ENCODE measurements at places on chromosomes 3 and 15.

DNA sequence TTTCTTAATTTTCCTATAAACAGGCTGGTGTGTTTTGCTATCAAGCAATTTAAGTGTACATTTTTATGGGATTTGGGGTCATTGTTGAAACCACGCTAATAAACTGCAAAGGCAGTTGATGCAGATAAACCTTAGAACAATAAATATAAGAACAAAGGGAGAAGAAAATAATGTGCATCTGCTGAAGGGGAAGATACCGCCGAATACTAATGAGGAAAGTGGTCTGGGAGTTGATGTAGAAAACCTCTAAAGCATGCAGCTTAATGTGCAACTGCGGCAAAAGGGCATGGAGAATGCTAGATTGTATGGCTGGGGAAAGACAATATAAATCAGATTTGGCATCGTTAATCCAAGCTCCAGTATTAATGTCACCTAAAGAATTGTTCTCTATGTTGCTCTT, 29.8 kb upstream of the CHL1 start:
- DNase-seq: no peak

- no peak for DNase-seq
Measured at GRCh38 chr3:12239301-12239700, 49.6 kb upstream of the PPARG start.

- no peak for DNase-seq
Measured at GRCh38 chr3:175989161-175989560, 1130.0 kb downstream of the NAALADL2 start.

GRCh38 chr15:73366766-73367623, 1.8 kb downstream of the HCN4 start:
- no peak for DNase-seq

- no peak for DNase-seq
Measured at GRCh38 chr3:130825762-130826299, 68.1 kb upstream of the ATP2C1 start.

GRCh38 chr3:2082871-2083480, 15.7 kb upstream of the CNTN4 start:
- no peak for DNase-seq

GRCh38 chr3:17707813-17708543, 34.5 kb downstream of the TBC1D5 start:
- DNase-seq: no peak

DNA sequence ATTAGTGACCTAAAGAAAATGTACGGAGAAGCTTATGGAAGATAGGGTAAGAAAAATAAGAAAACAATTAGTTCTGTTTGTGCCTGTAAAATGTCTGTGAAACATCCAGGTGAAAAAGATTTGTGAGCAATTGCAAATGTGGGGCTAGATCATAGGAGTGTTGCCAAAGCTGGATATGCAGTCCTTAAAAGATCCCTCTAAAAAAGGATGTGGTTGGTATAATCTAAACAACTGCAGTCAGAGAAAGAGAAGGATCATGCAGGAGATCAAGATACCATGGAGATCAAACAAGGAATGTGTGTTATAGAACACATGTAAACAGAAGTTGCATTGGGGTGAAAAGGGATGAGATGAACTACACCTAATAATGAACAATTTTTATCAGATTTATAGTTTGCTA, 116.8 kb downstream of the ALCAM start:
- no peak for DNase-seq

- DNase-seq: no peak
Measured at GRCh38 chr15:56988219-56988618, 69.8 kb downstream of the TCF12 start.
